SK-N-SH (cell line): ENCODE measurements at places on chromosomes 1 and 21. TPM values are rescaled to one million over a fixed set of nuclear protein-coding genes. Genes with fewer than 3 reads are reported as not detected.

The GUCA2B gene
- not detected in 2 replicates for polyA plus RNA-seq

The STK40 gene
- polyA plus RNA-seq = 39.0 and 43.3 TPM in 2 replicates

The RORC gene
- polyA plus RNA-seq = 0.03 TPM in 1 of 2 replicates, not detected in the other

The OLFML3 gene
- polyA plus RNA-seq = 26.1 and 28.3 TPM in 2 replicates

The KCNK2 gene
- polyA plus RNA-seq = 12.2 and 16.2 TPM in 2 replicates
